Vagina (tissue), 2 donors: ENCODE measurements at places on chromosomes 7 and 10.

GRCh38 chr10:109824206-109824605, 99.1 kb downstream of the XPNPEP1 start:
- H3K27me3 ChIP-seq, result no peaks in the 10 kb centered on the region
- no peak overlapping the region for H3K27ac ChIP-seq
- H3K4me1 ChIP-seq, result no peaks in the 10 kb centered on the region

- no peak overlapping the region for H3K4me3 ChIP-seq
- H3K27ac ChIP-seq, result no peak overlapping the region
- no peaks in the 10 kb centered on the region for H3K27me3 ChIP-seq
- H3K36me3 ChIP-seq, result no peaks in the 10 kb centered on the region
- H3K4me1 ChIP-seq, result no peaks in the 10 kb centered on the region
- DNase-seq, result no peak
Measured at GRCh38 chr10:30493609-30494530, 59.9 kb downstream of the MAP3K8 start.

DNA sequence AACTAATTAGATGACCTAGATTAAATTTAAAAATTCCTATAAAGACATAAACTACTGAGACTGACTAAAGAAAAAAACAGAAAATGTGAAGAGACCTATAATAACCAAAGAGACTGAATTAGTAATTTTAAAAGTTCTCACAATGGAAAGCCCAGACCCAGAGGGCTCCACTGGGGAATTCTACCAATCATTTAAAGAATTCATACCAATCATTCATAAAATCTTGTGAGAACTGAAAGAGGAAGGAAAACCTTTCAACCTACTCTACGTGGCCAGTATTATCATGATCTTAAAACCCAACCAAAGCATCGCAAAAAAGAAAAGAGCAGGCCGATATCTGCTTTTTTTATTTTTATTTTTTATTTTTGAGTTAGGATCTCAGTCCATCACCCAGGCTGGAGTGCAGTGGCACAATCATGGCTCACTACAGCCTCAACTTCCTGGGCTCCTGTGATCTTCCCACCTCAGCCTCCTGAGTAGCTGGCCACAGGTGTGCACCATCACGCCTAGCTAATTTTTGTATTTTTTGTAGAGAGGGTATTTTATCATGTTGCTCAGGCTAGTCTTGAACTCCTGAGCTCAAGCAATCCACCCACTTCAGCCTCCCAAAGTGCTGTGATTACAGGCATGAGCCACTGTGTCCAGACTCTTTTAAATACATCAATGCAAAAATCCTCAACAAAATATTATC, 48.6 kb downstream of the DGKI start:
- no peaks in the 10 kb centered on the region for H3K4me1 ChIP-seq
- H3K27ac ChIP-seq, result no peak overlapping the region
- H3K36me3 ChIP-seq, result no peaks in the 10 kb centered on the region
- DNase-seq, result no peak

DNA sequence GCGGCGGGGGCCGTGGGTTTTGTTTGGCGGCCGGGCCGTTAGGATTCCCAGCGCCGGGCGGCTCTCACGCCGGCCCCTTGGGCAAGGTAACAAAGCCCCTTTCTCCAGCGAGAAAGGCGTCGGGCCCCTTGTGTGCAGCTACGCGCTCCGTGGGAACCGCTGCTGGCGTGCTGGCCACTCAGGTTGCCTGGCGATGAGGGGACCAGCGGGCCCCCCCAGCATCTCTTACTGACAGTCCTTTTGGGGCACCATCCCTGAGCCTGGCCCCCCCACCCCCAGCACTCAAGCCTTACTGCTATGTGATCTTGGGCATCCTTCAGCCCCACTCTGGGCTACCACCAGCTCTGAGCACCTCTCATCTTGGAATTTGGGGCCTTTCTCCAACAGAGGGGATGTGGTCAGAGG, 1.8 kb downstream of the LFNG start:
- H3K4me3 ChIP-seq, result peak overlapping the region; percentile 81
- H3K36me3 ChIP-seq, result no peaks in the 10 kb centered on the region
- H3K27me3 ChIP-seq, result no peaks in the 10 kb centered on the region
- DNase-seq, result no peak

DNA sequence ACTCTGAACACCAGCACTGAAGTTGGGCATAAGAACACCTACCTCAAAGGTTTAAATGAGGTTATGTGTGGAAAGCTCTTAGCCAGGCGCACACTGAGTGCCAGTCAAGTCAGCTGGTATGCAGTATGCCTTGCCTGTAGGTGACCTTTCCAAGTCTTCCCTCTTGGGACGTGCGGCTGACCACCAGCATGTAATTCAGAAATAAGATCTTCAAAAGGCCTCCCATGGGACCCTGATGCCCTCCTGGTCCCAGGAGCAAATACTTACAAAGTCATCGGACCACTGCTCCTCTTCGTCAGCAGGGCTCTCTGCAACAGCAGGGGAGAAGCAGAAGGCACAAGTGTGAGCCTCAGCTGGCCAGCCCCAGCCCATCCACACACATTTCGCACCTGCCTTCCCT, 40.8 kb downstream of the BLNK start:
- H3K4me3 ChIP-seq, result no peak overlapping the region
- H3K4me1 ChIP-seq, result no peaks in the 10 kb centered on the region
- no peaks in the 10 kb centered on the region for H3K27me3 ChIP-seq

- DNase-seq, result no peak
- H3K36me3 ChIP-seq, result no peaks in the 10 kb centered on the region
- H3K4me3 ChIP-seq, result peak overlapping the region; percentile 92
Measured at GRCh38 chr7:66682350-66683093, 53.8 kb downstream of the KCTD7 start.

DNA sequence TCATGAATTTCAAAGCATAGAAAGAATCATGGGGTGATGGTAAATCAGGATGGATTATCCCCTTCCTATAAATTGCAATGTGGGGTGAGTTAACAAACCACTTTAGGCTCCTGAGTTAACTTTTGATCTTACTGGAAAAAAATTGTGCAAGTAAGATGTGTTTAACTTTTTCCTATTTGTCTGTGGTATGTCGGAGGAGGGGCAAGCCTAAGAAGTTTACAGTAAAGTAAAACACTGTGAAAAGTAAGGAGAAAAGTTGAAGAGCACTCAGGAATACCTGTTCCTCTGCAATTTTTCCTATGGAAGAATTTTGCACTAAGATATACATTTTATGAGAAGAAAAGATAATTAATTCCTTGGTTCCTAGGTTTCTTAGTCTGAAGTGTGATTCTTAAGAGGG, 44.4 kb downstream of the IFIT5 start:
- H3K27me3 ChIP-seq, result no peaks in the 10 kb centered on the region
- H3K27ac ChIP-seq, result no peak overlapping the region

DNA sequence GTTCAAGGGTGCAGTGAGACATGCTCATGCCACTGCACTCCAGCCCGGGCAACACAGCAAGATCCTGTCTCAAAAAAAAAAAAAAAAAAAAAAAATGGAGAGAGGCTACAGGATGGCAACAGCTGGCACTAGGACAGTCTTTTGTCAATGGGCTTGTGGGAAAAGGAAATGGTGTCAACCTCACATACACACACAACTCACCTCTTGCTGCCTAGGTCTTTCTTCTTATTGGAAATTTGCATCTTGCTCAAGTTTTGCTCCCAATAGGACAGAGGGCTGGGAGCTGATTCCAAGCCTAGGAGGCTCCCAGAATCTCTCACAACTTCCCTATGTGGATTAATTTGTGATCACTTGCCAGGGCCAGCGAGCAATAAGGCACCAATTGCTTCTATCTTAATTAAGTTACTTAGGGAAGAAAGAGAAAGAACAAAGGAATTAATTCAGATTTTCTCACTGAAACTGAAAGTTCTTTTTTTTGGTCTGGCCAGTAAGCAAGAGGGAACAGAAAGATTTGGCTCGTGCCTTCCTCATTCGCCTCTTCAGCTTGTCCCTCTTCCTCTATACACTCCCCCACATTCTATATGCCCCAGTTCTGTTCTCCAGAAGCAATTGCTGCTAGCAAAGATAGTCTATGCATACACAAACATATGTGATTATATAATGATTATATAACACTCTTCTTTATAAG, 33.8 kb downstream of the MAP3K8 start:
- H3K4me3 ChIP-seq, result no peak overlapping the region
- H3K27me3 ChIP-seq, result no peaks in the 10 kb centered on the region
- no peaks in the 10 kb centered on the region for H3K36me3 ChIP-seq

GRCh38 chr7:2205036-2205780, 27.5 kb downstream of the MAD1L1 start:
- H3K27me3 ChIP-seq, result no peaks in the 10 kb centered on the region
- H3K4me3 ChIP-seq, result no peak overlapping the region
- no peak for DNase-seq
- peaks cover 6% of the 10 kb centered on the region for H3K36me3 ChIP-seq
- no peak overlapping the region for H3K27ac ChIP-seq

GRCh38 chr7:16095171-16095950, 326.0 kb downstream of the CRPPA start:
- no peak overlapping the region for H3K4me3 ChIP-seq
- H3K27me3 ChIP-seq, result no peaks in the 10 kb centered on the region
- no peaks in the 10 kb centered on the region for H3K4me1 ChIP-seq
- no peak for DNase-seq
- H3K27ac ChIP-seq, result no peak overlapping the region

GRCh38 chr10:69405221-69405620, 11.5 kb downstream of the TACR2 start:
- peaks cover 63% of the 10 kb centered on the region for H3K4me1 ChIP-seq
- DNase-seq, result no peak
- peak overlapping the region; percentile 89 for H3K27ac ChIP-seq
- no peaks in the 10 kb centered on the region for H3K36me3 ChIP-seq
- H3K27me3 ChIP-seq, result no peaks in the 10 kb centered on the region

DNA sequence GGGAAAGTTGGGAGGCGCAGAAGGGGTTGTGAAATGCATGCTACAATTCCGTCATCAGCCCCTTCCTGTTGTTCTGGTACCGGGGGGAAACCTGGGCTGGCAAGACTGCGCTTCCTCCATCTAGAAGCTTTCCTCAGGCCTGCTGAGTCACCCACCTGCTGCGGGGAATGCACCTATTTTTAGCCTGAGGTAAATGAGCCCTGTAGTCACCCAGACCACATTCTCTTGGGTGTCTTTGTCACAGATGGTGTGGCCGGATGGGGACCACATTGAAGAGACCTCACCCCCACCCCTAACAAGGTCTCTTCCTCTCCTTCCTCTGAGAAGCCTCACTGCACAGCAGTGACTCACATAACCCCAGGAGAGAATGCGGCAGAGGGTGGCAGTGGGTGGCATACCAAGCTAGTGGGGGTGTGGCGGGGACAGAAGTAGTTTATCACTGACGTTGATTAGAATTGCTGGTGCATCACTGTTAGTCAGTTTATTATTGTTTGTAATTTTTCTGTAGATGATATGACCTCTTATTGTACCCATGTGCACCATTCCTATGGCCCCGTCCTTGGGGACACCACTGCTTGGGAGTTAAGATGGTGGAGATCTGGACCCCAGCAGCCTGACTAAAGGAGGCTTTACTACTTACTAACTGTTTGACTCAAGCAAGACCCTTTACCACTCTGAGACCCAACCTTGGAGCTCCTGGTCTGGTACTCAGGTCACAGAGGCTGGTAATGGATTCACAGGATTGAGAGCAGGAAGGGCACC, 83.0 kb upstream of the DUSP5 start:
- H3K27ac ChIP-seq, result no peak overlapping the region
- no peaks in the 10 kb centered on the region for H3K27me3 ChIP-seq
- H3K4me1 ChIP-seq, result peaks cover 28% of the 10 kb centered on the region
- no peaks in the 10 kb centered on the region for H3K36me3 ChIP-seq

GRCh38 chr10:15374156-15374555, 3.1 kb upstream of the FAM171A1 start:
- H3K27ac ChIP-seq, result no peak overlapping the region
- no peak overlapping the region for H3K4me3 ChIP-seq
- no peak for DNase-seq
- no peaks in the 10 kb centered on the region for H3K36me3 ChIP-seq
- H3K27me3 ChIP-seq, result no peaks in the 10 kb centered on the region

DNA sequence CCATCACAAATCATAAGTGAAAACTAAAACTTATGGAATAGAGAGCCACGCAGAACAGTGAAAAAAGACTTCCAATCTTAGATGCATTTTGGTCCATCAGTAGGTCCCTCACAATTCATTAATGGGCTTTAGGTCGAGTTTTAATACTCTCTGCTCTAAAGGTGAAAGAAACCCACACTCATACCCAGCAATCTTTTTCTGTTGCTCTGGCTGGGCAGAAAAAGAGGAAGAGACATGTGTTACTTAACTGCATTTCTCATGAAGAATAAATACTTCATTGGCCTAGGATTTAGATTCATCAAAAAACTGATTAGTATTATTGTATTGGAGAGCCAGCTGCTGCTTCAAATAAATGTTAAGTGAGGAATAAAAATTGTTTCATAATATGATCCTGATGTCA, 645.7 kb downstream of the PHTF2 start:
- DNase-seq, result no peak
- H3K4me1 ChIP-seq, result no peaks in the 10 kb centered on the region
- H3K36me3 ChIP-seq, result no peaks in the 10 kb centered on the region
- no peak overlapping the region for H3K27ac ChIP-seq

DNA sequence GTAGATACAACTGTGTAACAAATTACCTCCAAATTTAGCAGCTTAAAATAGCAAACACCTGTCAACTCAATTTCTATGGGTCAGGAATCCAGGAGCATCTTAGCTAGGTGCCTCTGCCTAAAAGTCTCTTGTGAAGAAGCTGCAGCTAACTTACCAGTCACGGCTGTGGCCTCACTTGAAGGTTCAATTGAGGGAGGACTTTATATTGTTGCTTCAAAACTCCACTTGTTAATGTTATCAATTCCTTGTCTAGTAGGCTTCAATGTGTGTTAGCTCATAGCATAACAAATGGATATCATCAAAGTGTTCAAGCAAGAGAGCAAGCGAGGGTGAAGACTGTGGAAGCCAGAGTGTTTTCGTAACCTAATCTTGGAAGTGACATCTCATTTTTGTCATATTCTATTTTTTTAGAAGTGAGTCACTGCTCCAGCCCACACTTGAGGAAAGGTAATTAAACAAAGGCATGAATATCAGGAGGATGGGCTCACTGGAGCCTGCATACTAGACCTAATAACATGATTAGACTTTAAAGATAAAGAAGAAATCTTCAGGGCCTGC, 172.9 kb downstream of the SPAG6 start:
- no peak overlapping the region for H3K27ac ChIP-seq
- DNase-seq, result no peak
- no peaks in the 10 kb centered on the region for H3K36me3 ChIP-seq
- H3K27me3 ChIP-seq, result no peaks in the 10 kb centered on the region

- no peaks in the 10 kb centered on the region for H3K27me3 ChIP-seq
- H3K4me3 ChIP-seq, result no peak overlapping the region
- DNase-seq, result no peak
- peaks cover 7% of the 10 kb centered on the region for H3K4me1 ChIP-seq
Measured at GRCh38 chr7:134022286-134022911, 104.7 kb upstream of the LRGUK start.

- no peaks in the 10 kb centered on the region for H3K4me1 ChIP-seq
- no peak overlapping the region for H3K27ac ChIP-seq
- no peak for DNase-seq
- no peaks in the 10 kb centered on the region for H3K36me3 ChIP-seq
Measured at GRCh38 chr7:139936760-139937310, 107.8 kb downstream of the TBXAS1 start.
